SJSA1 (cell line): ENCODE measurements at places on chromosomes 2 and 18.
A peak's percentile ranks its signal among the peaks of the same experiment; 100 is the strongest.

GRCh38 chr2:100073110-100073509 is 69.3 kb downstream of the AFF3 start:
- no peaks in the 10 kb centered on the region for H3K36me3 ChIP-seq
- H3K4me1 ChIP-seq, result no peaks in the 10 kb centered on the region
- H3K27ac ChIP-seq, result no peak overlapping the region
- H3K4me3 ChIP-seq, result no peak overlapping the region
- DNase-seq, result no peak

GRCh38 chr18:68498185-68498584 is 216.7 kb downstream of the TMX3 start:
- H3K36me3 ChIP-seq, result no peaks in the 10 kb centered on the region
- no peaks in the 10 kb centered on the region for H3K27me3 ChIP-seq
- H3K27ac ChIP-seq, result no peak overlapping the region
- H3K4me3 ChIP-seq, result no peak overlapping the region
- DNase-seq, result no peak
- no peaks in the 10 kb centered on the region for H3K4me1 ChIP-seq

DNA sequence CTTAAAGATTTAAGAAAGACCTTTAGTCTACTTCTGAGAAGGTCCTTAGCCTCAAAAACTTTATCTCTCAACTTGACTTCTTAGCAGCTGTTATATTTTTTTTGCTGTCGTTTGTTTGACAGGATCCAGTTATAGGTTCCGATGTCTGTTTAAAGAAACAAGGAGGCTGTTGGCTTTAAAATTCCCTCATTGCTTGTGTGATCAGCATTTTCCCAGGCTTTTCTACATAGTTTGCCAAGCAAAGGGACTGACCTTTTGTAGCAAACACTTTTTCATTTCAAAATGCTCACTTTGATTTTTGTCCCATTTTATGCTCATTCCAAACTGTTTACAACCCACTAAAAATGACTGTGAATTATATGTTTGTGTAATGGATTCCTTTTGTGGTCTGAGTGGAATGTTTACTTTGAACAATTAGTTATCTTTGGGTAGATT is 394.9 kb downstream of the ARHGAP15 start:
- no peaks in the 10 kb centered on the region for H3K36me3 ChIP-seq
- peak overlapping the region; percentile 72 for H3K27ac ChIP-seq
- H3K27me3 ChIP-seq, result no peaks in the 10 kb centered on the region
- peaks cover 28% of the 10 kb centered on the region for H3K4me1 ChIP-seq
- DNase-seq, result no peak

DNA sequence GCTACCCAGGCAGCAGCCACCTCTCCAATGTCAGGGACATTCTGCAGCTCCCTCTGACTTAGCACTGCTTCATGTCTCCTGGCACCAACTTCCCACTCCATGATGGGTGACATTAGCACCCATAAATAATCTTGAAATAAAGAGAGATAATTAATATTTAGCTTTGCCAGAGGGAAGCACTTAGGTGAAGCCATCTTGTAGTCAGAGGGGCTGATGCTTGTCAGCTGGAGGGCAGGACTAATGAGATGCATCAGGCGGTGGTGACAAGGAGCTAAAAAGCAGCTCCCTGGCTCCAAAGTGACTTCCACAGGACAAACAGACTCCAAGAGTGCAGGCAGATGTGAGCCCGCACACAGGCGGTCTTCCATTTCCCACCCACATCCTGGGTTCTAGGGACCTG is 153.0 kb upstream of the ID2 start:
- no peak overlapping the region for H3K4me3 ChIP-seq
- H3K27me3 ChIP-seq, result no peaks in the 10 kb centered on the region
- no peaks in the 10 kb centered on the region for H3K36me3 ChIP-seq
- no peak overlapping the region for H3K27ac ChIP-seq
- no peaks in the 10 kb centered on the region for H3K4me1 ChIP-seq

GRCh38 chr18:37836071-37836970 is 270.7 kb upstream of the CELF4 start:
- H3K4me3 ChIP-seq, result no peak overlapping the region
- no peak overlapping the region for H3K27ac ChIP-seq
- DNase-seq, result no peak
- H3K27me3 ChIP-seq, result no peaks in the 10 kb centered on the region

GRCh38 chr2:236089271-236090026 is 78.7 kb downstream of the GBX2 start:
- H3K4me1 ChIP-seq, result peaks cover 9% of the 10 kb centered on the region
- no peak overlapping the region for H3K27ac ChIP-seq
- no peaks in the 10 kb centered on the region for H3K27me3 ChIP-seq
- no peak overlapping the region for H3K4me3 ChIP-seq
- no peak for DNase-seq

- H3K4me3 ChIP-seq, result no peak overlapping the region
- H3K27ac ChIP-seq, result no peak overlapping the region
- H3K4me1 ChIP-seq, result peaks cover 11% of the 10 kb centered on the region; the same call in 1 of the 2 replicates
- DNase-seq, result no peak
- H3K36me3 ChIP-seq, result no peaks in the 10 kb centered on the region
Observed at GRCh38 chr2:19048593-19049266, 309.7 kb downstream of the OSR1 start.

DNA sequence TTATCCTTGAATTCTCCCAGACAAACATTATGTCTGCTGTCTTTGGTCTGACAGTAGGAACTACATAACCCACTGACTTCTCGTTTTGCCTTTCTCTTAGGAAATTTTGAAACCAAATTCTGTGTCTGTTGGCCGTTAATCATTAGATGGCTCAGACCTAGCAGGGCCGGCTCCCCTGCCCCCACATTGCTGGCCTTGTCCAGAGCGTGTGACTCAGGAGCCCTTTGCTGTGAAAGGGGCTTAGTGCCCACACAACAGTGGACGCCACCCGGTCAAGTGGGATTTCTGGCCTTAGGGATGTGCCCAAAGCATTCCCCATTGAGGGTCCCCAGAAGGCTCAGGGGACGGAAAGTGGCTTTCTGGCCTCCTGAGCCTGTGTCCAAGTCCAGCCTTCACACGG is 137.5 kb downstream of the CTIF start:
- H3K27me3 ChIP-seq, result no peaks in the 10 kb centered on the region
- peaks cover 97% of the 10 kb centered on the region for H3K36me3 ChIP-seq
- no peak overlapping the region for H3K27ac ChIP-seq

- H3K4me1 ChIP-seq, result no peaks in the 10 kb centered on the region
- H3K4me3 ChIP-seq, result no peak overlapping the region
- H3K27ac ChIP-seq, result no peak overlapping the region
- DNase-seq, result no peak
Observed at GRCh38 chr18:60130284-60130683, 230.5 kb downstream of the PMAIP1 start.

GRCh38 chr18:67766930-67767329 is 250.4 kb upstream of the DSEL start:
- peak overlapping the region; percentile 46 for H3K27ac ChIP-seq
- H3K36me3 ChIP-seq, result no peaks in the 10 kb centered on the region
- H3K27me3 ChIP-seq, result no peaks in the 10 kb centered on the region
- peaks cover 27% of the 10 kb centered on the region for H3K4me1 ChIP-seq

GRCh38 chr2:143121957-143122356 is 7.3 kb upstream of the ARHGAP15 start:
- no peaks in the 10 kb centered on the region for H3K27me3 ChIP-seq
- H3K4me1 ChIP-seq, result no peaks in the 10 kb centered on the region
- H3K27ac ChIP-seq, result no peak overlapping the region
- no peak overlapping the region for H3K4me3 ChIP-seq
- no peak for DNase-seq

DNA sequence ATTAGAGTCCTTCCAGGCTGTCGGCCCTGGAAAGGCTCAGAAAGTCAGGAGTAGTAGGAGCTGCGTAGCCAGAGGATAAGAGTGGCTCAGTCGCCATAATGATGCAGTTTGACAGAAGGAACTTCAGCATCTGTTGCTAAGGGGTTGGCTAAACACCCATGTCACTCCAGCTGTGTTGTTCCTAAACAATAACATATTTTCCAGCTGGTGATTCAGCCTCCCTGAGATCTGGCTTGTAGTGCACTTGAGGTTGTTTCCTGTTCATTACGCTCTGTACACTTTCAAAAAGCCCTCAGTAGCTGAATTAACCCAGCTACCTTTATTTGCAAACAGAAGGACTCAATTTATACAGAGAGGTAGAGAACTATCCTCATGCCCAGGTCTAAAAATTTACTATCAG is 39.7 kb upstream of the EPAS1 start:
- H3K27me3 ChIP-seq, result no peaks in the 10 kb centered on the region

- H3K27ac ChIP-seq, result no peak overlapping the region
- H3K4me3 ChIP-seq, result no peak overlapping the region
- H3K27me3 ChIP-seq, result no peaks in the 10 kb centered on the region
- H3K36me3 ChIP-seq, result no peaks in the 10 kb centered on the region
- no peaks in the 10 kb centered on the region for H3K4me1 ChIP-seq
Observed at GRCh38 chr2:236404346-236404745, 140.1 kb upstream of the ASB18 start.

GRCh38 chr2:74789271-74789670 is 44.7 kb upstream of the HK2 start:
- H3K4me1 ChIP-seq, result no peaks in the 10 kb centered on the region
- H3K27me3 ChIP-seq, result no peaks in the 10 kb centered on the region
- no peak for DNase-seq
- no peaks in the 10 kb centered on the region for H3K36me3 ChIP-seq
- no peak overlapping the region for H3K27ac ChIP-seq

DNA sequence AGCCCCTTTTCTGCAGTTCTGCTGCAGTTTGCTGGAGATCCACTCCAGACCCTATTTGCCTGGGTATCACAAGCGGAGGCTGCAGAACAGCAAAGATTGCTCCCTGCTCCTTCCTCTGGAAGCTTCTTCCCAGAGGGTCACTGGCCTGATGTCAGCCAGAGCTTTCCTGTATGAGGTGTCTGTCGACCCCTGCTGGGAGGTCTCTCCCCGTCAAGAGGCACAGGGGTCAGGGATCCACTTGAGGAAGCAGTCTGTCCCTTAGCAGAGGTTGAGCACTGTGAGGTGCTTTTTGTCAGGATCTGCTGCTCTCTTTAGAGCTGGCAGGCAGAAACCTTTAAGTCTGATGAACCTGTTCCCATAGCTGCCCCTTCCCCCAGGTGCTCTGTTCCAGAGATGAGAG is 42.0 kb upstream of the MYL1 start:
- no peaks in the 10 kb centered on the region for H3K27me3 ChIP-seq
- DNase-seq, result no peak
- H3K27ac ChIP-seq, result no peak overlapping the region

GRCh38 chr2:73036766-73037165 is 34.7 kb downstream of the SFXN5 start:
- H3K4me1 ChIP-seq, result no peaks in the 10 kb centered on the region
- H3K36me3 ChIP-seq, result peaks cover 3% of the 10 kb centered on the region; the same call in 1 of the 2 replicates
- DNase-seq, result no peak
- no peak overlapping the region for H3K27ac ChIP-seq
- H3K27me3 ChIP-seq, result no peaks in the 10 kb centered on the region

- no peak overlapping the region for H3K4me3 ChIP-seq
- H3K4me1 ChIP-seq, result no peaks in the 10 kb centered on the region
- no peaks in the 10 kb centered on the region for H3K27me3 ChIP-seq
Observed at GRCh38 chr2:80380736-80381135, 76.2 kb upstream of the LRRTM1 start.

GRCh38 chr2:156687715-156688114 is 251.5 kb downstream of the GPD2 start:
- DNase-seq, result no peak
- H3K36me3 ChIP-seq, result no peaks in the 10 kb centered on the region
- no peaks in the 10 kb centered on the region; the same call in 1 of the 2 replicates for H3K27me3 ChIP-seq

DNA sequence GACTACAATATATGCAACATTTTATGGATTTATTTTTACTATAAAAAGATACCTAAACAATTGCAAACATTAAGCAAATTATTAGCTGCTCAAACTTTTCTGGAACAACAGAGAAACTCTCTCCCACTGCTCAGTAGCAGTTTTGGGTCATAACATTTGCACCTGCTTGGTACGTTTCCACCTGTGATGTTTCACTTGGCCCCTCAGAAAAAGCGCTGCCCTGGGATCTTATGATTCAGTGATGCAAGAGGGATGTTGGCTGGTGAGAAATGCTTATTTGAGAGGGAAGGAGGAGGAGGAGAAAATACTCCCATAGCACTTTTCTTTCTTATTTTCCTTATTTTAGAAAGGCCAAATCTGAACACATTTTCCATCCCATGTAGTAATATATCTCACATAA is 9.2 kb downstream of the IRS1 start:
- no peak overlapping the region for H3K4me3 ChIP-seq
- H3K27ac ChIP-seq, result no peak overlapping the region
- H3K27me3 ChIP-seq, result no peaks in the 10 kb centered on the region
- H3K4me1 ChIP-seq, result peaks cover 42% of the 10 kb centered on the region

GRCh38 chr2:231187736-231188505 is 10.5 kb upstream of the ARMC9 start:
- H3K4me1 ChIP-seq, result peaks cover 10% of the 10 kb centered on the region
- no peaks in the 10 kb centered on the region for H3K36me3 ChIP-seq
- no peak overlapping the region for H3K27ac ChIP-seq
- no peaks in the 10 kb centered on the region for H3K27me3 ChIP-seq
- no peak for DNase-seq
- no peak overlapping the region for H3K4me3 ChIP-seq

DNA sequence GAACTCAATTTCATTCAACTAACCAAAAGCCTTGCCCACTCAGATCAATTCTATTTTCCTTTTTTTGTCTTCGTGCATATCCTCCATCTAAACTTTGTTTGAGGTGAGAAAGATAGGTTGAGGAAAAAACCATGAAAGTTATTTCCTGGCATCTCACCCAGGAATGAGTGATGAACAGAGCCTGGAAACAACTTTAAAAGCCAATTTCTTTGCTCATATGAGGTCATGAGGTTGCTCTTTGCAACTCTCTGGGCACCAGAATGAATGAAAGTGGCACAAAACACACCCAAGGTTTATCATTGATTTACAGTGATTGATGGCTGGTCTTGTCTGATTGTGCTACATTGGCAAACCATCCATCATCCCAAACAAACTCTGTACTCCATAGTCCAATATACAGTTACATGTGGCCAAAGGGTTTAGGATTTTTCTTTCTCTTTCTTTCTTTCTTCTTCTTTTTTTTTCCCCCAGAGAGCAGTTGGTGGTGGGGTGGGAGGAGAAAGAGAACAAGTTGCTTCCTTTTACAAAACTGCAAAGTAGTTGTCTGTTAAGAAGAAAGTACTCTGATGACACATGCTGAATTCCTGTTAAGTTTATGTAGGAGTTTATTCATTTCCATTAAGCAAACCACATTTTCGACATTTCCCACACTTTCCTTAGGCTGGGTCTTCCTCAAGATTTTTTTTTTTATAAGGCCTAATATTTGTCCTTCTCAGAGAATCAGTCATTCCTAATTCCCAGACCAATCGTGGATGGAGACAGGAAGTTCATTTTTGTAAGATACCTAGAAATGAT is 575.9 kb upstream of the ZEB2 start:
- H3K4me1 ChIP-seq, result no peaks in the 10 kb centered on the region; the same call in none of the 2 replicates
- peak; percentile 21 for DNase-seq
- H3K4me3 ChIP-seq, result no peak overlapping the region
- peak overlapping the region; percentile 16; the same call in 1 of the 2 replicates for H3K27ac ChIP-seq

DNA sequence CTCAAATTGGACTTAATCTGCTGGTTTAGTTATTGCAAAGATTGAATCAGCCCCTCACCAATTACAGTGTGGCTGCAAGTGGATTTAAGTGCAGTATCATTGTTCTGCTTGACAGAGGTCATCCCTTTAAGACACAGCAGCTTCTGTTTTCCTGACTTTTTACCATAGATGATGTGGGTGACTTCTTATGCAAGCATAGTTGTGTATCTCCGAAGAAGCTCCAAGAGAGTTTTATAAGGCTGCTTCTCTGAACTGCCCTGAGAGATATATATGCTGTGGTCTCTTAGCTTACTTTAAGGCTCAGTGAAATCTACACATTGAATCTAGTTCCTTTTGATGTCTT is 3.5 kb downstream of the TRIB2 start:
- no peak for DNase-seq
- H3K4me1 ChIP-seq, result peaks cover 44% of the 10 kb centered on the region
- H3K27ac ChIP-seq, result peak overlapping the region; percentile 4; the same call in 1 of the 2 replicates
- peaks cover 31% of the 10 kb centered on the region for H3K36me3 ChIP-seq
